ENCODE measurements at places on chromosomes 3 and 15.
A peak's percentile ranks its signal among the peaks of the same experiment; 100 is the strongest.

- DNase-seq, result no peak
Observed at GRCh38 chr15:94230431-94230882, 904 bp upstream of the MCTP2 start.

- DNase-seq, result no peak
Observed at GRCh38 chr3:15646851-15647511, 45.4 kb downstream of the BTD start.

DNA sequence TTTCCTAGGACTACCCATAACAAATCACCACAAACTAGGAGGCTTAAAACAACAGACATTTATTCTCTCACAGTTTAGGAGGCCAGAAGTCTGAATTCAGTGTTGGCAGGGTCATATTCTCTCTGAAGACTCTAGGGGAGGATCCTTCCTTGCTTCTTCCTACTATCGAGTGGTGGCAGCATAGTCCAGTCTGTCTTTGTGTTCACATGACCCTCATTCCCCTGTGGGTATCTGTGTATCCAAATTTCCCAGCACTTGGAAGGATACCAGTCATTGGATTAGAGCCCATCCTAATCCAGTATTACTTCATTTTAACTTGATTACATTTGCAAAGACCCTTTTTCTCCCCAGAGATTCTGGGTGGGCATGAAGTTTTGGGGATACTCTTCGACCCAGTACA, 63.8 kb downstream of the GMPS start:
- no peak for DNase-seq

- no peak for DNase-seq
Observed at GRCh38 chr3:12190832-12191231, 32.1 kb upstream of the TIMP4 start.

DNA sequence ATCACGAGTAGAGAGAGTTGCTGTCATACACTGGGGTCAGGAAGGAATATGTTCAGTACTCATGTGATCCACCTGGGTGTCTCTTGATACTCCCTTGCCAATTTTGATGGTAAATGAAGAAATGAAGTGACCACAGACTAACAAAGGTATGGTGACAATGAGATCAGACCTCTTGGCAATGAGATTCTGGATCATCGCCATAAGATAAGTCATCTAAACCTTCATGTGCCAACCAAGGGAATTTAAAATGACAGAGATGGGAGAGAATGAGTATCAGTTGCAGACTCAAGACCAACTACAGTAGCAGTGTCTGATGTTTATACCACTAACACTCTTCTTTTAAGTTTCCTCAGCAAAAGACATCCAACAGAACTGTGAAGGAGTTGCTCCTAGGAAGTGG, 601.0 kb downstream of the MECOM start:
- no peak for DNase-seq

GRCh38 chr15:58840048-58840447, 68.9 kb downstream of the MINDY2 start:
- no peak for DNase-seq

DNA sequence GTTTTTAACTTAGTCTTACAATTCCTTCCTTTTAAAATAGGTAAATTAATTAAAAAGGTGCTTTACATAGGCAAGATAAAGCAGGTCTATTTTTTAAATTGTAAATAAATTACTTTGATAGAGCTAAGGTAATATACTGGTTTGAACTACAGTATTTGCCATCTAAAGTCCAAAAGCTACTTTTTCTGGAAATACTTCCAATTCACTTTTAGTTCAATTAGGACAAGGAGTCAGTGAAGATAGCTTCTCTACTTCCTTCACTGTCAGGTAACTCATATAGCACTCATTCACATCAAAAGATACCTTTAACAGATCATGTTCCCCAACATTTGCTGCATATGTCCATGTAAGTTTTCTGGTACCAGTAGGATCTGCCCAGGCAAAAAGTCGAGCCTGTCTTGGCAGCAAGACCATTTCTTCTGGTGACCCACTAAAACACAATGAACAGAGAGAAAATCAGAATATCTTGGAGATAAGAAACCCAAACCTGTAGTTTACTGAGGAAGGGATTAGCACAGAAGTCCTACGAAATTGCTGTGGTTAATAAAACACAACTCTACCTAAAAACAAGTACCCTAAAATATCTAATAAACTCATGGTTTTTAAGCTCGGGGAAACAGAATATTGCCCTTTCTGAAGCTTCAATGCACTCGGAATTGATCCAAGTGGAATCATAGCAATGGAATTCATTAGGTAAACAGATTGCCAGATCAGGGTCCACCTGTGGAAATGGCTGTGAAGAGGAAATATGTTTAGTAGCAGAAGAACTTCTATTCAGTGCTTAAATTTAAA, 153.1 kb downstream of the VPS13C start:
- DNase-seq, result no peak

GRCh38 chr15:78872972-78873792, 492 bp downstream of the MORF4L1 start:
- peak; percentile 90 for DNase-seq

Measured in stimulated activated naive CD8-positive, alpha-beta T cell treated with anti-CD3 and anti-CD28 coated beads, Interleukin-15, amount 100 ng/mL, for 72 hours (primary cell).